ENCODE measurements at places on chromosomes 3 and 15. TPM values are rescaled to one million over a fixed set of nuclear protein-coding genes. Genes with fewer than 3 reads are reported as not detected.

DNA sequence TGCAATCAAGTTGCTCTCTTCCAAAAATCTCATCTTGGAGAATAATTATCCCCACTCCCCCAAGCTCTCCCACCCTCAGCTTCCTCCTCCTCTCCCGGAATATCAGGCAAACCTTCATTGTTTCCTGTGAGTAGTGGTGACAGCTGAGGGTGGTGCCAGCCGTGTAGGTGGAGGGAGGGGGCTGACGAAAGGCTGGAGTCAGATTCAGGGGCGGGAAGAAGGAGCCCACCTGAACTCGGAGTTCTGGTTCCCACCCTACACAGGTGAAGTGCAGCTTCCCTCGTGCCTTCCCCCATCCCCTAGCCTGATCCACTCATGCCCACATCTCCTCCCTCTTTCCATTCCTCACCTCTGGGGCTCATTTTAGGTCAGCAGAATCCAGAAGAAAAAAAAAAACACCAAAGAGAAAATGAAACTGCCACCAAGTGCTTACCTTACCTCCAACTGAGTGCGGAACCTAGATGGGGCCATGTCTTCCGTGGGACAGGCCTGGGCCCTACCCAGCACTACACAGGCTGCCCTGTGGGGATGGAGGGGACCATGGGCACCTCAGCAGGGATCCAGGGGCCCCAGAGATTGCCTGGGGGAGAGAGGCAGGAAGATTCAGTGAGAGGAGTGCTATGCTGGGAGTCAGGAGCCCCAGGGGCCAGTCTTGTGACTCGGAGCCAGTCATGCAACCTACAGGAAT is 81.3 kb downstream of the ADCY5 start:
- no peak for DNase-seq

DNA sequence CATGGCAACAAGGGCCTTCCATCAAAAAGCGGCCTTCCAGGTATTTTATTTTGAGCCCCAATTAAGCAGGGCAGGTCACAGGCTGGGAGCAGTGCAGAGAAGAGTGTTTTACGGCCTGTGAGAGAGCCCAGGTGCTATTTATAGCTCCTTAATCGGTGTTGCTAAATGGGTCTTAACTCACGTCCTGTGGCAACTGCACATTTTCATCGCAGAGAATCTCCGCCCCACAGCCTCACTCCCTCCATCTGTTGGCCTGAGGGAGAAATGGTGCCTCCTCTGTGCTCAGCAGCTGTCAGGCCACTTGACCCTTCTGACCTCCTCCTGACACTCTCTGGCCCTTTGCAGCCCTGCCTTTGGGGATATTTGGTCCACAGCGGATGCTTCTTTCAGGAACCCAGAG is 58.6 kb downstream of the SPSB4 start:
- DNase-seq: no peak

- DNase-seq: no peak
Measured at GRCh38 chr3:80788914-80789313, 972.5 kb downstream of the GBE1 start.

The TAGLN3 gene
- not detected for total RNA-seq

- peak; percentile 86 for DNase-seq
Measured at GRCh38 chr3:184284696-184285095, 8.9 kb downstream of the ECE2 start.

DNA sequence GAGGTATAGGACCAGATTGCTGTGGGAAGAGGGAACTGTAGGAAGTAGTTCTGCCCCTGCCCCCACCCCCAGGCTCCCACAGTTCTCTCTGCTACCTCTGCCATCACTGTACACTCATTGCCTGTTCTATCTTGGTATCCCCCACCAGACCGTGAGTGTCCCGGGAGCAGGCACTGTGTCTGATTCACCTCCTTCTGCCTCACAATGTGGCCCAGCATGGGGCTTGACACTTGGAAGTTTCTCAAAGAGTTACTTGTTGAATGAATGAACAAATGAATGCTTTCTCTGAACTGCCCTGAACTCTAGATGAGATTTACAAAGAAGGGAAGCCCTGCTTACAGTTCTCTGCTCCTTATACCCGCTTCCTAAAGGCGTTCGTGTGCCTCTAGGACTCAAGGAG is 27.1 kb upstream of the PIK3CB start:
- DNase-seq: no peak

DNA sequence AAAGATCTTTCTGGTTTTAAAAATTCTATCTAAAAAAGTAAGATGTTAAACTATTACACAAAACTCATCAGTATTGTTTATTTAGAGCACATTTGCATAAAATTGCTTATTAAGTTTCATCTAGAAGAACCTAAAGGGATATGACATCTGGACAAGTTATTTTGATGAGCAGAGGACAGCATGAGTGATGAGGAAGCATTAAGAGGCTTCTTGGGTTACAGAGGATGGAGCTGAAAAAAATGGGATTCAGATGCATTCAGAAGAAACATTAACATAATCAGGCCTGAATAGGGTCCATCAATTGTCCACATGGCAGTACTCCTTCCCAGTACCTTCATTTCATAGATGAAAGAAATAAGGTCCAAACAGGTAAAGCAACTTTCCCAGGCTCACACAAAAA is 41.6 kb downstream of the IMPG2 start:
- DNase-seq: no peak

DNA sequence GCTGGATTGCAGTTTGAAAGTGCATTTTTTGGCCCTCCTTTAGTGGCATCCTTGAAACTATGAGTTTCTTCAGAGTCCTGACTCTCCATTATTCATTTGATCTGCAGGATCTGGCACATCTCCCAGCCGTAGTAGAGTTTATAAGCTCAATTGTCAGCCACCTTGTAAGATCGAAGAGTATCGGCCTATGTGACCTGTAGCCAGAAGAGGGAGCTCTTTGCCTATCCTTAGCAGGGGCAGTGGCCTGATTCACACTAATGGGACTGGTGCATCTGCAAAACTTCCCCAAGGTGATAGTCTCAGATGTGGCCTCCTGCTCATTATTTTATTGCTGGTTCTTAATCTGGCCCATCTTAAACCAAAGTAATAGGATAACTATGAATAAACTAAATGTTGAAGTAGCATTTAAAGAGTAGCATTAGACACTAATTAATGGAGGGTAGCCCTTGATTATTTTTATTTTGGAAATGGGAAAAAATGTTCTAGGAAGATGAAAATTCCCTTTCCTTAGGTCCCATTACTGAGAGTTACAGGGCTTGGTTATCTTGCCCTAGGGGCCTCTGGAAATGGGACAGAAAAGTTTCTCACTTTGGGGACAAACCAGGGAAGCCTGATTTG is 21.2 kb downstream of the GCSAM start:
- DNase-seq: peak; percentile 94

The USP13 gene
- total RNA-seq: 22.1 TPM

DNA sequence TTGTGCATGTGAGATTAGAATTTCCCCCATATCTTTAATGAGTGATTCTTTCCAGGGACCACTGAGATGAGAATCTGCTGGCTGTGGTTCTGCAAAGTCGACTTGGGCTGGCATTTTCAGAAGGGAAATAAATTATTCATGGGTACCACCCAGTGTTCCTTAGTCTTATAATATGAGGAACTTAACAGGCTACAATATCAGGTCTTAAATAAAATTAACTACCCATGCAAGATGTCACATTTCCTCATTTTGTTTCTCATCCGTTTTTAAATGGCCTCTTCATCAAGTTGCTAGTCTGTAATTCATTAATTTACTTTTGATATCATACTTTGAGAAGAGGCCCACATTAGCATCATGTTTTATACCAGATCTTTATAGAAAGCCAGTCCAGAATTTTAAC is 58.3 kb upstream of the SKOR1 start:
- peak; percentile 71 for DNase-seq

The SEMA3G gene
- 0.11 TPM for total RNA-seq

DNA sequence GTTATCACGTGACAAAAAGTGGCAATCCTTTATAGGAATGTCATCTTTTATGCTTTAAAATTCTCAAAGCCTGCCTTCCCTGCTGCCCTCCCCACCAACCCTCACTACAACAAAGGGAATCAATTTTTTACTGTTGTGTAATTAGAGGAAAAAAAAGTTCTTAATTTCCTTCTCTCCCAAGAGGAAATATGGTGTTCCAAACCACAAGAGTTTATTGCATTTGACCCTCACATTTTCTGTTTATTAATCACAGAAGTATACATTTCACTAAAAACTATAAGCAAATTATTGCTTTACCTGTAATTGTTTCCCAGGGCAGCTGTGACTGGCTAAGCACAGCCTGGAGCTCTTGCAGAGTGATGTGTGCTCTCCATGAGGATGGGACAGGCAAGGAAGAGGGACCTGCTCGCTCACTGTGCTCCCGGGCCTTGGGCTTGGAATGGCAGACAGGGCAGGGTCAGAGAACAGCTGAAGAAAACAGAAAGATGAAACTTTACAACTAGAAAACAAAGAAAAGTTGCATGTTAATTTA is 31.3 kb upstream of the ATP10A start:
- DNase-seq: no peak

- no peak for DNase-seq
Measured at GRCh38 chr15:101027273-101027901, 108.2 kb downstream of the LRRK1 start.

The NANOGP8 gene
- not detected for total RNA-seq

GRCh38 chr15:44193651-44194322 is 1.3 kb downstream of the FRMD5 start:
- no peak for DNase-seq

DNA sequence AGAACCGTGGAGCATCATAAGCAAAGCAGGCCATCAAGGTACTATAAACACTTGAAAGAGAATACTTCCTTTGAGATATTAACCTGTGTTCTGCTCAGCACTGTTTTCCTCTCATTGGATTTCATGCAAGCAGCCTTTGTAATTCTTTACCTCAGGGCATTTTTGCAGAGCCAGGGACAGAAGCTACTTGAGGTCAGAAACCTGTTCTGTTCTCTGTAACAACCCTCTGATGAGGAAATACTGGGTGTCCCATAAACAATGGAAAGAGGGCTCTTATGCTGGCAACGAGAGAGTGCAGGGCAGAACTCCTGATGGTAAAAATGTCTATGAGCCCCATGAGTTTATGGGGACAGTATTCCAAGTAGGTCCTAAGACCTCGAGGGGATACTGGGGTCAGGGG is 66.0 kb downstream of the DCLK3 start:
- no peak for DNase-seq

The PTX3 gene
- total RNA-seq: not detected

- DNase-seq: no peak
Measured at GRCh38 chr15:55990516-55990915, 2.9 kb downstream of the NEDD4 start.

DNA sequence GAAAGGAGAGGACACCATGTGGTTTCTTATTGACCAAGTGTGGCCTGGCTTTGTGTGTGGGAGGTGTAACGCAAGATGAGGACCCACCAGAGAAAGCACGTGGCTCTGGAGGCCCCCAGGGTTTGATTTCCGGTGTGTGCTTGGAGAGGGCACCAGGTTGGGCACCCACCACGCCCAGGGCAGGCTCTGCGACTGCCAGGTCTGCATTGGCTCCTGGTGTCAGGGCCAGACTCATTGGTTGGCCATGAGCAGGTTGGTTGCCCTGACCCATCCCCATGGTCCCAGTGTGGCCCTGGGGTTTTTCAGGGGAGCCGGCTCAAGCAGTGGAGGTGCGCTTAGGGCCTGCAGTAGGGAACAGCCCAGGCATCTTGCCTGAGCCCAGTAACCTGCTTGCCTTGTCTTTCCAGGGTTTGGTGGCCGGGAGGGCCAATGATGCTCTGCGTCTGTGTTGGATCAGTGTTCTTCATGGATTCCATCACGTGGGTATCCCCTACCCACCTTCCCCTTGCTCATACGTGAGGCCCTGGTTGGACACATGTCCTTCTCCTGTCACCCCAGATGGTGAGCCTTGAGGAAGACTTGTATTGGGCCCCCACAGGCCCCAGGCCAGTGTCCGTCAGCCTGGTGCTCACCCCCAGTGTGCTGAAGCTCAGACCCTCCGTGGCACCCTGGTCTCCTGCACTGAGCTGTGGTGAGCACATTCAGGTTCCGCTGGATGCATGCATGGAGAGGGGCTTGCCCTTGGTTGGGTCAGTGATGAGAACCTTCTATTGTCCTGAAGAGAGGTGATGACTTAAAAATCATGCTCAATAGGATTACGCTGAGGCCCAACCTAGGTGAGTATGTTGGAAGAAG is 193.9 kb downstream of the UBE3A start:
- no peak for DNase-seq

DNA sequence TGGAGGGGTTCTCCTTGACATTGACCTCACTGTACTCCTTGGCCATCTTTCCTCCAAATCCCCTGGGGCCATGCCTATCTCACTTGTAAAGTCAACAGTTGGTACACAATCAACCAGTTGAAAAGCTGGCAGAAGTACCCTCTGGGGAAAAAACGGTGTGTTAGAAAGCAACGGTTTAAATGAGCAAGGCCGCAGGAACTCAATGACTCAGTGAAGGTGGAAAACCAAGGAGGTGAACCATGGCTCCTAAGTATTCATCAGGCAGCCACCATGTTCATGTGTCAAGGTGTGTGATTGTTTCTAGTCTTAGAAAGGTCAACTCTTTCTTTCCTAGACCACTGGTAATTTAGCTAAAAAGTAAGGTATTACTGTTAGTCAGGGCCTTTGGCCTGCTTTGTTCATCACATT is 130.9 kb upstream of the SATB1 start:
- DNase-seq: no peak

GRCh38 chr3:146130881-146131371 is 30.1 kb downstream of the PLOD2 start:
- no peak for DNase-seq

The SAMMSON gene
- not detected for total RNA-seq
